ENCODE measurements at places on chromosomes 12 and 14.

- no peak for DNase-seq
Measured at GRCh38 chr12:13268581-13268980, 72.1 kb downstream of the EMP1 start.

DNA sequence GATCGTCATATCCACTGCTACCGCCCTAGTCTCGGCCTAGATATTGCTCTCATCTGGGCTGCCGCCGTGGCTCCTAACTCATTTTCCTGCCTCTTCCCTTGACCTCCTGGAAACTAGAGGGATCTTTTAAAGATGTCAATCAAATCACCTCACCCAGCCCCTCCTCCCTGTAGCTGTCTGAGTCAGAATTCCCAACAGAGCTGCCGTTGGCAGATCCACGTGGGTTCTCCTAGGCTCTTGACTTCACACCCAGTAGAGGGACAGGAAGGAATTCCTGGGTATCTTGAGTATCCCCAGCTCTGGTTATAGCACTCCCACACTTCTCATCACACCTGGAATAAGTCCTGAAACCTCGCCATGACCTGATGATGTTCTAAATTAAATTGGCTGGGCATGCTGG, 11.9 kb downstream of the TGFB3 start:
- DNase-seq: no peak

DNA sequence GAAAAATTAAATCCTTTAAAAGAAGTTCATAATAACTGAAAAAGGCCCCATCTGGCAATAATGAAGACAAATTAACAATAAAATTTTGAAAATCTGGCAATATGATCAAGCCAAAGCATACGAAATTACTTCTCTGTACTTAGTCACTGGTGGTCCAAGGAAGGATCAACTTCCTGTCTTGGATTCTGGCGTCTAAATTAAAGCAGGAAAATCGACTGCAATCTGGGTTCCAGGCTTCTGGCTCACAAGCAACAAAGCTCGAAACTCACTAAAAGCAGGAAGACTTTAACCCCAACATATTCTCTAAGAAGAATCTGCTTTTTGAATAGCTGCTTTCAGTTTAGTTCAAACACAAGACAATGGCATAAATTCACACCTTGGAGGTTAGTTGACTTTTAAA, 49.7 kb downstream of the LRIG3 start:
- DNase-seq: no peak

GRCh38 chr14:102590667-102591099, 1.8 kb upstream of the RCOR1 start:
- no peak for DNase-seq

GRCh38 chr14:77008541-77008940, 20.0 kb downstream of the IRF2BPL start:
- no peak for DNase-seq

DNA sequence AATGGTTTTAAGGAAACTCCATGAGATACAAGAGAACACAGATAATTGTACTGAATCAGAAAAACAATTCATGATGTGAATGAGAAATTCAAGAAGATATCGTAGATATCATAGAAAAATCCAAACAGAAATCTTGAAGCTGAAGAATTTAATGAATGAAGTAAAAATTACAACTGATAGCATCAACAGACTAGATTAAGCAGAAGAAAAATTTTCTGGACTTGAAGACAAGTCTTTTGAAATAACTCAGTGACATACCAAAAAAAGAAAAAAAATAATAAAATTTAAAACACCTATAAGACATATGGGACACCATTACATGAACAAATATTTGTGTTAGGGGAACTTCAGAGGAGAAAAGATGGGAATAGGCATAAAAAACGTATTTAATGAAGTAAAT, 122.8 kb upstream of the SYT10 start:
- no peak for DNase-seq

GRCh38 chr12:98437806-98438595, 77.4 kb upstream of the TMPO start:
- DNase-seq: no peak

DNA sequence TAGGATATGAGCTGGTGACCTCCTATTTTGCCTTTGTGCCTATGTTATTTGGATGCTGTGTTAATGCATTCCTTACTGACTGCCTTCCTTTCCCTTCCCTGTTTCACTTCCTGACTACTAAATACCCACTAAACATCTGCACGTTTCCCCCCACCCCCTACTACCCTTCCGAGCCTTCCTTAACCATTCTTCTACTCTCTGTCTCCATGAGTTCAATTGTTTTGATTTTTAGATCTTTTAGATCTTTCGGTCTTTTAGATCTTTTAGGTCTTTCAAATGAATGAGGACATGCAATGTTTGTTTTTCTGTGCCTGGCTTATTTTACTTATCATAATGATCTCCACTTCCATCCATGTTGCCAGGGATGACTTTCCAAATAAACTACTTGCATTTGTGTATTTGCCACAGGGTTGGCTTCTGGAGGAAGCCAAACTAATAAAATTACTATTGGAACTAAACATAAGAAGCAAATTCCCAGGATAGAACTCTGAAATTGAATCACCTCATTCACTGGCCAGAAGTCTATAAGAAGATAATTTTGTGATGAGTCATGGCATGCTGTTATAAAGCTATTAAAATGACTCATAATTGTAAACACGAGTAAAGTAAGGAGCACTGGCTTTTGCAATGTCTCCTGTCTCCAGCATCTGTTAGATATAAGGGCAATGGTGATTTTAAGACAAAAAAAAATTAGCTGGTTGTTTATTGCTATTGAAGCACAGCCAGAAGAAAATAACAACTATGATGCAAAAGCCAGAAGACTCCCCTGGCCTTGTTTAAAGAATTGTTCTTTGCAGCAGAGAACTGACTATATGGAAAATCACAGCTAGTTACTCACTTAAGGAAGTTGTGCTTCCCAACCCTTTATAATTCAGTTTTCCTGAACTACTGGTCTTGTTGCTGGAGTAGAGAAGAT, 586.3 kb downstream of the LRFN5 start:
- no peak for DNase-seq

DNA sequence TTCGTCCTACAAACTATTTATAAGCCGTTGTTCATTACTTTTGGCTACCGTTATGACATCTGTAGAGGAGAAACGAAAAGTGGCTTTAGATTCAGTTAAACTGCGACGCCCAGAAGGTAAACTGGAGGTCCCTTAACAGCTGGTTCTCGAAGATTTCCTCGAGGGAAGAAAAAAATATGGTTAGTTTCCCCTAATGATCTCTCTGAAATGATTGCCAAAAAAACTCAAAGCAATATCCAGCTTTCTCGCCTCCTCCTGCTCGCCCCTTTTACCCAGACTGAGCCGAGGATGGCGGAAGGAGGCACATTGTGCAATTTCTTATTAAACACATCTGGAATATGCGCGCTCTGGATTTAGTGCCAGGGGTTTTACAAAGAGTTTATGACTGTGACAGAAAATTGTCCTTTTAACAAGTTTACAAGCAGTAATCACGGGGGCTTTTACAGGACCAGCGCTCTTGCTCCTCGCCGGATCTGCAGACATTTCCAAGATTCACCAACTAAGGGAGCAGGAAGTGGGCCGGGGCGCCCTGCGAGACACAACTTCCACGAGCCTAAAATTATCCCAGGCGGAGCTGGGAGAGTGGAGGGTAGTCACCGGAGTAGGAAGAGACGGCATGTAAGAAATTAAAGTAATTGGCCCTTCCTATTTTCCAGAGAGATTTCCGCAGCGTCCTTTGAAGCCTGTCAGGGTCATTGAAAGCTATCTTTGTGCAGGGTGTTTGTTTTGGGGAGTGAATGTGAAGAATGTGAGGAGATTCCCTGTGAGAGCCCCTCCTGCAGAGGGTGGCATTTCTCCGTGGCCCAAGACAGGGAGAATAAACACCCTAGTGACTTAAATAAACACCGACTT, 5.6 kb downstream of the SIX1 start:
- no peak for DNase-seq
